ENCODE measurements at places on chromosomes 5 and 9.

- no peak for DNase-seq
These were observed 284.5 kb downstream of the ZNF608 start for GRCh38 chr5:124461941-124462340.

DNA sequence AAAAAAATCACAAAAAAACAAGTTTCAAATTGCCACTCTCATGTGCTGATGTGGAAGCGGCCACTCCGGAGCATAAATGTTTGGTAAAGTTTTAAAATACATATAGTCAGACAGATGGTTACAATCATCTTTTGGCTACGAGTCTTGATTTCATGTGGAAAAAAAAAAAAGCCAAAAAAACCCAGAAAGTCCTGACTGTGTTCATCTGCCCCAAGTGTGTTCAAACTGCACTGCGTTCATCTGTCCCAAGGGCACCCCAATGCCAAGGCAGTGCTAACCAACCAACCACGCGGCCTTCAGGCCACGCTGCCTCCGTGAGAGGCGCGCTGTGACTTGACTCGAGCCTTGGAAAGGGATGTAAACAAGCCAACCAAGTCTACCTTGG lies 127.1 kb downstream of the MYO10 start:
- peak; percentile 62 for DNase-seq

GRCh38 chr5:1317921-1318565 lies 23.2 kb upstream of the TERT start:
- DNase-seq, result no peak

- no peak for DNase-seq
These were observed 64.0 kb upstream of the UBTD2 start for GRCh38 chr5:172347496-172348052.

- no peak for DNase-seq
These were observed 877 bp downstream of the SH3GLB2 start for GRCh38 chr9:129027224-129027684.

GRCh38 chr9:87425202-87425601 lies 72.5 kb upstream of the DAPK1 start:
- DNase-seq, result no peak

GRCh38 chr5:123518111-123518510 lies 6.1 kb downstream of the CSNK1G3 start:
- DNase-seq, result no peak

- no peak for DNase-seq
These were observed 7.4 kb downstream of the C5orf46 start for GRCh38 chr5:147898875-147899401.

DNA sequence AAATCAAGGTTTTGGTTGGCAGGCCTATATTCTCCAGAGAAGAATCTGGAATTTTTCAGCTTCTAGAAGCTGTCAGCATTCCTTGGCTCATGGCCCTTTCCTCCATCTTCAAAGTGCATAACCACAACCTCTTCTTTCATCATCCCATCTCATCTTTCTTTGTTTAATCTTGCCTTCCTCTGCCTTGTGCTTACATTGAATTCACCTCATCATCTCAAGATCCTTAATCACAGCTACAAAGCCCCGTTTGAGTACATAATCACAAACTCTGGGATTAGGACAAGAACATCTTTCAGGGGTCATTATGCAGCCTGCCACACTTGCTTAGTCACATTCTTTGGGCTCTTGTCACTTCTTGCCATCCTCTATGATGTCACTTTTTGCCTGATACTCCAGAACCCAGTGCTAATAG lies 130.3 kb downstream of the FOXD1 start:
- DNase-seq, result no peak

Data from adipocyte (in vitro differentiated cells).